ENCODE measurements at places on chromosomes 6 and 20.

DNA sequence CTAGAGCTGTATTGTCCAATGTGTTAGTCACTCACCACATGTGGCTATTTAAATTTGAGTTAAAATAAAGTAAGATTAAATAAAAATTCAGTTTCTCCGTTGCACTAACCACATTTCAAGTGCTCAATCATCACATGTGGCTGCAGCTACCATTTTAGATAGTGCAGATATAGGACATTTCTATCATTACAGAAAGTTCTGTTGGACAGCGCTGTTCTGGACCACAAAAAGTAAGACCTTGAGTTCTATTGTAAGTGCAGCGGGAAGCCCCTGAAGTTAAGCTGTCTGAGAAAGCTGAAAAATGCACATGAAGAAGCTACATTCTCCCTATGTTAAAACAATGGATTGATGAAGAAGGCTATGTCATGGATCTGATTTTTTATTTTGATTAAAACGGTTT is 1.1 kb downstream of the ORC3 start:
- no peak for DNase-seq

DNA sequence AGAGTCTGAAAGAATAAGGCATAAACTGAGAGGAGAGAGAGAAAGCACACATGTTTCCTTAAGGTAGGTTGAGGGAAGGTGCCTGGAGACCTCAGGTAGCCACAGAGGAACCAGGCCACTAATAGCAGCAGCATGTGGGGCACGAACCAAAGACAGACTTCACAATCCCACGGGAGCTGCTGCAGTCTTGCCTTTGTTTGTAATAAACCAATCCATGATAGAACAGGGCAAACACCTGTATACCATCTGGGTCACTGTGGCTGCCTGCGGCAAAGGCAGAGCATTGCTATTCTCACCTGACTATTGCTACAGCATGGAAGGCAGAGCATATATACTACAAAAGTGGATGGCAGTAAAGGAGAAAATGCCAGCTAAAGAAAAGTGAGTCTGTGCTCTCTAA is 36.3 kb downstream of the HEBP2 start:
- no peak for DNase-seq

GRCh38 chr6:10633216-10633615 is 61.2 kb downstream of the C6orf52 start:
- DNase-seq: peak; percentile 34

GRCh38 chr6:38498085-38498484 is 141.6 kb downstream of the BTBD9 start:
- no peak for DNase-seq

DNA sequence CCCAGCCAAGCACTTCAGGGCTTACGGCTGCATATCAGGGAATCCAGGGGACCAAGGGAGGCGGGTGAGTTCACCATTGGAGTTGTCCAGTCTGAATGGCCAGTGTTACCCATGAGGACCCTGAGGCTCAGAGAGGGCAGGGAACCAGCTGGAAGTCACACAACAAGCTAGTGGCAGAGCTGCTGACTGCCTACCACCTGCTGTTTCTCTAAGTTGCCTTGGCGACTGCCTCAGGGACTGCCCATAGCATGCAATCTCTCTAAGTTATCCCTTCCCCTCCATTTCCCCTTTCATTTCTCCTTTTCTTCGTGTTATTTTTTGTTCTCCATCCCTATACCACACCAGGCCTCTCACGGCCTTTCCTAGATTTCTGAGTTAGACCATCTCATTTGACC is 71.8 kb upstream of the SIRPA start:
- DNase-seq: no peak

DNA sequence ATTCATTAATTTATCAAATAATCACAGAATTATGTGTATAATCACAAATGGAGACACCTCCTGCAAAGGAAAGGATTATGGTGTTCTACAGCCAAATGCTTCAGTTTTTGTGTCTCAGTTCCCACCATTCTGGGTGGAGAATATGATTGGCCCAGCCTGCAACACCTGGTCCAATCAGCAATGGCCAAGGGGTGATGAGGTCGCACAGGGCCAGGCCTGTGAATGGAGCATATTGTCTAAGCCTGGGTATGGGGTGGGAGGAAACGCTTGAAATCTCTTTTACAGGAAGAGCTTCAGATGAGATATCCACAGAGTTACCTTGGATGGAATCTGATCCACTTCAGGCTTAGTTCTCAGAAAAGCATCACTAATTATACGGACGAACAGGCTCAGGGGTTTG is 271.6 kb downstream of the DHX35 start:
- DNase-seq: no peak

DNA sequence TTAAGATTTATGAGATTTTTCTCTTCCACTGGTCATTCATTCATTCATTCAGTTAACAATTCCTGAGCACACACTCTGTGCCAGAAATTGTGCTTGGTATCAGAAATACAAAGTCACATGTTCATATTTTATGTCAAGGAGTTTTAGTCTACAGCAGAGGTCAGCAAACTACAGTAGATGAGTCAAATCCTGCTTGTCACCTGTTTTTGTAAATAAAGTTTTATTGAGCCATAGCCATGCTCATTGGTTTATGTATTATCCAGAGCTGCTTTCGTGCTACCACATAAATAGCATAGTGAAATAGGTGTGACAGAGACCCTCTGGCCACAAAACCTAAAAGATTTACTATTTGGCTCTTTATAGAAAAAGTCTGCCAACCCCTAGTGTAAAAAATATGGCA is 46.8 kb downstream of the THEMIS start:
- DNase-seq: no peak

- DNase-seq: no peak
Observed at GRCh38 chr6:121880831-121881230, 445.4 kb downstream of the GJA1 start.

GRCh38 chr6:53066874-53067706 is 1.9 kb downstream of the FBXO9 start:
- DNase-seq: no peak

- DNase-seq: no peak
Observed at GRCh38 chr20:45358282-45359068, 4.5 kb upstream of the SYS1 start.

DNA sequence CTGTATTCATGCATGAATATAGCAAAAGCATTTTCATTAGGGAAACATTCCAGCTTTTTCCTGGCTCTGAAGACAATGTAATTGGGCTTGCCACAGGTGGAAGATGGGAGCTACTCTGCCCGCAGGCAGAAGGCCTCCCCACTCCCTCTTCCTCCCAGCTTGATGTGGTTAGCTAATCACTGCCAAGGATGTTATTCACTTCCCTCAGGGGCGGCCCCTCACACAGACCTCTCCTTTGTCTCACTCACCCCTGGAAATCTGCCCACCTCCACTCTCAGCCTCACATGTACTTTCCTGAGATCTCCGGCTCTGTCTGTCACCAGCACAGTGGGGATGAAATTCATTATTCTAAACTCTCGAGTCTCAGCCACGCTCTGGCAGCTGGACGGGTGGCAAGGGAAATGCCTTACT is 100.7 kb downstream of the ANKRD60 start:
- no peak for DNase-seq

- no peak for DNase-seq
Observed at GRCh38 chr20:59481067-59481466, 123.3 kb upstream of the PHACTR3 start.

- DNase-seq: peak; percentile 88
Observed at GRCh38 chr20:63635431-63636141, 8.7 kb upstream of the GMEB2 start.

- DNase-seq: no peak
Observed at GRCh38 chr20:46347841-46348803, 39.8 kb upstream of the CDH22 start.

GRCh38 chr20:31948008-31948407 is 3.8 kb downstream of the PDRG1 start:
- DNase-seq: no peak

DNA sequence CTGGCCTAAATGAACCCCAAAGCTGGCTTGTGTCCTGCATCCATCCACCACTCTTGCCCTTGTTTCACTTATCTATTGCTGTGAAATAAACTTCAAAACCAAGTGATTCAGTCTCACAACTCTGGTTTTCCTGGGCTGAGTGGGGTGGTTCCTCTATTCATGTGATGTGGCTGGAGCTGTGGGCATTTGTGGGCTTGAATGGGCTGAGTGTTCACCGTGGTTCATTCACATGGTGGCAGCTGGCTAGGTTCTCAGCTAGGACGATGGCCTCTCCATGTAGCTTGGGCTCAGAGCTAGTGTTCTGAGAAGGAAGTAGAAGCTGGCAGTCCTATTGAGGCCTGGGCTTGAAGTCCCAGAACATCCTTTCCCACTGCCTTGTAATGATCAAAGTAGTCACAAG is 30.4 kb downstream of the FKBP1A start:
- DNase-seq: peak; percentile 42

- no peak for DNase-seq
Observed at GRCh38 chr6:123456836-123457235, 179.9 kb downstream of the TRDN start.

- no peak for DNase-seq
Observed at GRCh38 chr20:25299806-25300205, 51.9 kb downstream of the PYGB start.

DNA sequence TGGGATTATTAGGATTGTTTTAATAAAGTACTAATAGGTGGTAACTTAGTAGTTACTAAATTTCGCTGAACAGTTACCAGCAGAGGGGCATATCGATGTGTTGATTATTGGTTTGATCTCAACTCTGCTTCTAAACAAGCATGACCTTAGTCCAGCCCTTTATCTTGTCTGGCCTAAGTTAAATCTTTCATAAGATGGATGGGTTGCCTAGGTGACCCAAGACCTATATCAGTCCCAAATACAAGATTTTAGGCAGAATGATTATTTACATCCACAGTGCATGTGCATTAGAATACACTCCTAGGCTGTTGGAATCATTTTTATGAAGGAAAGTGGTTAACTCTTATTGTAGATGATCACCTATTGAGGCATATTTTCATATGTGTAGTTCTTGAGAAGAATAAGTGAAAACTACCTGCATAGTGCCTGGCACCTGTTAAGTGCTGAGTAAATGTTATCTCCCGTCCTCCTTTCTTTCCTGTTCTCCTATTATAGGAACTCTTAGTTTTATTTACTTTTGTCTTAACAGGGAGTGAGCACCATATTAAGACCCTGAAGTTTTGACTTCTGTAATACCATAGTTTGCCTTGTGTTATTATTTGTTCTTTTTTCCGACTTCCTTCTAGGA is 1.1 kb downstream of the HSF2 start:
- DNase-seq: no peak

DNA sequence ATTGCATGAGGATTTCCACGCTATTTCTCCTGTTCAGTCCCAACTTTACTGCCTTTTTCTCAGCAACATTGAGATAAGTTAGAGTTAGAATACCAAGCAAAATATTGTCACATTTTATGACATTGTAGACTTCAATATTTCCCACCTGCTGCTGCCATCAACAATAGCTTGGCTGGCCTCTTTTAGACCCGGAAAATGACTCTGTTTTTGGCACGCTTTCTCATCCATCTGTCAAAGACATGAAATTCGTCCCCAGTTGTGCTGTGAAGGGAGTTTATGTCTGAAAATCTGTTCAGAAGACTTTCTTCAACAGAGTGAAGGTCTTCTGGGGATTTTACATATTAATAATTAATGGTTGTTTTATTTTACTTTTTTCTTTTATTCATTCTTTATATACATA is 857.3 kb downstream of the FRK start:
- DNase-seq: no peak

GRCh38 chr20:50333812-50334211 is 143.2 kb downstream of the CEBPB start:
- DNase-seq: no peak

GRCh38 chr6:36827261-36828079 is 11.8 kb downstream of the CPNE5 start:
- peak; percentile 52 for DNase-seq

DNA sequence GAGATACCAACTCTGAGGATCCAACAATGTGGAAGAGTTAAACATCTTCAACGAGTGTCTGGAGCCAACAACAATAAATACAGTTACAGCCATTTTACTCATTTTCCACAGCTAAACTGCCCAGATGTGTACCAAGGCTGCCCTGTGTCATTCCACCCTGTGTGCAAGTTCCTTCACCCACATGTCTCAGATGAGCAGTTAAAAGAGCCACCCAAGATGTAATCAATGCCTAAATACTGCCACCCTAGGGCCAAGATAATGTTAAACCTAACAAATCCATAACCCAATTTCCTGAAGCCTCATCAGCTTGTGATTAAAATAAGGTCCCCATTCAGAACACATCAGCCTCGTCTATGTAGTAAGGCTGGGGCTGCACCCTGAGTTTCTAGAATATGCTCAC is 59.9 kb downstream of the GMDS start:
- DNase-seq: no peak

DNA sequence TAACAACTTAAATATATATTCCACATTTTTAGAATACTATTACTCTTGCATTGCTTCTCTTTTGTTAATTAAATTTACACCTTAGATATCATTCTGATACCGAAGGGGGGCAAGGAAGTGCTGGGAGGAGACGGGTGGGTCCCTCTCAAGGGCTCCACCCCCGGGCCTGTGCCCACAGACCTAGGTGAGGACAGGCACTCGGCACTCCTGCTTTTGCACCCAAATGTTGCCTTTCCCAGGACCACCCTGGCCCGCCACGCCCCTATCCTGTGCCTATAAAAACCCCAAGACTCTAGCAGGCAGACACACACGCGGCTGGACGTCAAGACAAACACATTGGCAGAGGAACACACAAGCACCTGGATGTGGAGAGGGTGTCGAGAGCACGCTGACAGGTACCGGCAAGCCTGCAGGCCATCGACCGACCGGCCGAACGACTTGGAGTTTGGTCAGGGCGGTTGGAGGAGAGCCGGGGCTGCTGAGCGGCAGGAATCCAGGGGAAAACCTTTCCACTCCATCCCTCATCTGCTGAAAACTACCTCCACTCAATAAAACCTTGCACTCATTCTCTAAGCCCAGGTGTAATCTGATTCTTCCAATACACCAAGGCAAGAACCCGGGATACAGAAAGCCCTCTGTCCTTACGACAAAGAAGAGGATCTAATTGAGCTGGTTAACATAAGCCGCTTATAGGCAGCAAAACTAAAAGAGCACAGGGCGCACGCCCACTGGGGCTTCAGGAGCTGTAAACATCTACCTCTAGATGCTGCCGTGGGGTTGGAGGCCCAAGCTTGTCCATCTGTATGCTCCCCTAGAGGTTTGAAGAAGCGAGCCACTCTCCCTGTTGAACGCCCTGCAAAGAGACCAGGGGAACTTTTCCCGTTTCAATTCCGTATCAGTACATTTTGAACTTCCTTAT is 197.4 kb upstream of the PRSS16 start:
- no peak for DNase-seq

GRCh38 chr6:41894366-41895299 is 542 bp downstream of the USP49 start:
- DNase-seq: no peak

Measured in activated CD8-positive, alpha-beta T cell treated with anti-CD3 and anti-CD28 coated beads, Interleukin-2, amount 10 ng/mL, durations not matched to agents 7 days and 5 days (primary cell).